Stimulated activated CD8-positive, alpha-beta memory T cell treated with anti-CD3 and anti-CD28 coated beads, Interleukin-7, amount 100 ng/mL, for 1 hour (primary cell): ENCODE measurements at places on chromosomes 2 and 18.

DNA sequence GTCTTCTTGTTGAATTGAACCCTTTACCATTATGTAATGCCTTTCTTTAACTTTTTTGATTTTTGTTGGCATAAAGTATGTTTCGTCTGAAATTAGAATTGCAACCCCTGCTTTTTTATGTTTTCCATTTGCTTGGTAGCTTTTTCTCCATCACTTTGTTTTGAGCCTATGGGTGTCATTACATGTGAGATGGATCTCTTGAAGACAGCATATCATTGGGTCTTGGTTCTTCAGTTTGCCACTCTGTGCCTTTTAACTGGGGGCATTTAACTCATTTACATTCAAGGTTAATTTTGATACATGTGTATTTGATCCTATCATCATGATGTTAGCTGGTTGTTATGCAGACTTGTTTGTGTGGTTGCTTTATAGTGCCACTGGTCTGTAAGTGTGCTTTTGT, 489.4 kb upstream of the TNP1 start:
- DNase-seq: no peak

DNA sequence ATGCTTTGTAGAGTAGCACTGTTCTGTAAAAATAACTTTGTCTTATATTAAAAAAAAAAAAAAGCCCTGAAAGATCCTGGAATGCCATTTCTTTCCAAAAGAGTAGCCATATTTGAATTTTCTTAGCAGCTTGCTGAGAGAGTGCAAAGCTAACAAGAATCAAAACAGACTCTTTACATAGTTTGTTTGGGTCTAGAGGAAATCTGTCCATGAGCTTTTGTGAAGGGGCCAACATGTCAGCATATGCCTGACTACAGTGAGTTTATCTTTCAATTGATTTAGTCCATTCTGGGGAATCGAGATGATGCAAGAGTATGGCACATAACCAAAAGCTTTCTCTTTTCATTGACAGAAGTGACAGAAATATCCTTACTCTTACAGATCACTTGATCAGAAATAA, 777.7 kb upstream of the ACVR2A start:
- DNase-seq: no peak

- DNase-seq: no peak
Measured at GRCh38 chr2:15734674-15735483, 143.2 kb downstream of the DDX1 start.

- peak; percentile 26 for DNase-seq
Measured at GRCh38 chr2:190649035-190649797, at the start of gene NAB1. TSS of gene NAB1 (plus strand) at chr2:190649083. CDS start at chr2:190659177, 10,094 bp downstream.

- DNase-seq: no peak
Measured at GRCh38 chr2:11309706-11310105, 34.7 kb downstream of the ROCK2 start.

DNA sequence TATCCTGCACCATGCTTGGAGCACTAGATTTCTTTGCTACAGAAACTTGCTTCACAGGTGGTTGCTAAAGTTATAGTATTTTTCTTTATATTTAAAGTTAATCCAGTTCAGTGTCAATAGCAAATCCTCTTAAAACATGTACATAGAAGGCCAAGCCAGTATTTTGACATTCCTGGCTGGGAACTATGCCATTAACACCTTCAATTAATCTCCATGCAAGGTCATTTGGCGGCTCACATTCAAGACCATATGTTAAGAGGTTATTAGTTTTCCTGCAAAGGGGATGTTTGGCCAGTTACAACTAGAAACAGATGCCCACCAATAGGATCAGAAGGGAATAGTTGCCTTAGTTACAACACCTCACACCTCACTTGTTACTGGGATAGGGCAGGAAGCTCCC, 261.3 kb upstream of the MEIS1 start:
- no peak for DNase-seq

DNA sequence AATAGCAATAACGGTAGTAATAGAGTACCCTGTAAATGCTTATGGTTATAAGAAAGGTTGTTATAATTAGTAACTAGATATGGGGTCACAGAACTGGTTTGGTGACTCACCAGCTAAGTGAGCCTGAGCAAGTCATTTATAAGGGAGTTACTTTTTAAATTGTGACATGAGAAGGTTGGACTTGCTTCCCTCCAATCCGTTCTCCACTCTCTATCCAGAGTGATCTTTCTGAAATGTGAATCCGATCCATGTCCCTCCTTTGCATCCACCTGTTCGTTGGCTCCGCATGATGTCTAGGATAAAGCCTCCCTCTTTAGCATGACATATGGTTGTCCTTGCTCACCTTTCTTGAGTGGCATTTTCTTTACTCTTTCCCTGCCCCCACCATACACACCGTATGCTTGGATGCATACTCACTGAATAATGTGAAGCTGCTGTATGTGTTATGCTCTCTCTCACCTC, 83.1 kb downstream of the CDC42EP3 start:
- no peak for DNase-seq

- no peak for DNase-seq
Measured at GRCh38 chr2:174522553-174522952, 35.7 kb upstream of the GPR155 start.

GRCh38 chr18:12515550-12515949, 107.8 kb downstream of the PRELID3A start:
- DNase-seq: no peak

DNA sequence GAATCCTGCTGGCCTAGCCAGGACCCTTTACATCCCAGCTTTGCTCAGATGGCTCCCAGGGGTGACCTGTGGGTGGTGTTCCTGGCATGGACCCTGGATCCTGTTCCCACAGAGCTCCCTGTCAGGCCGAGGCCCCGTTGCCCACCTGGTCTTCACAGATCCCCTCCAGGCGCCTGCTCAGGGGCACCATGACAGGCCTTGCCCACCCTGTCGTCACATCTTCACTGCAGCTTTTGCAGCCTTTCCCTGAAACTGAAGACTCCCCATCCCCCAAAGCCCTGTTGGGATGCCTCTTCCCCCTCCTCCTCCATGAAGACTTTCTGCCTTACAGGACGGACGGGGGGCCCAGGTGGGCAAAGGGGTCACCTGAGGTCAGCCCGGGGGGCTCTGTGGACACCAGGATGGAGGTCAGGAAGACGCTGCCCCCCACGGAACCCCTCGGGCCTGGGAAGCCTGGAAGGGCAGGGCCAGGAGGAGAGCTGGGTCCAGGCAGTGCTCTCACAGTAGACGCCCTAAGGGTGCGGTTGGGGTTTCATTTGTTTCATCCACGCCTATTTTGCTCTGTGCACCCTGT, 13.0 kb upstream of the KIF1A start:
- no peak for DNase-seq

DNA sequence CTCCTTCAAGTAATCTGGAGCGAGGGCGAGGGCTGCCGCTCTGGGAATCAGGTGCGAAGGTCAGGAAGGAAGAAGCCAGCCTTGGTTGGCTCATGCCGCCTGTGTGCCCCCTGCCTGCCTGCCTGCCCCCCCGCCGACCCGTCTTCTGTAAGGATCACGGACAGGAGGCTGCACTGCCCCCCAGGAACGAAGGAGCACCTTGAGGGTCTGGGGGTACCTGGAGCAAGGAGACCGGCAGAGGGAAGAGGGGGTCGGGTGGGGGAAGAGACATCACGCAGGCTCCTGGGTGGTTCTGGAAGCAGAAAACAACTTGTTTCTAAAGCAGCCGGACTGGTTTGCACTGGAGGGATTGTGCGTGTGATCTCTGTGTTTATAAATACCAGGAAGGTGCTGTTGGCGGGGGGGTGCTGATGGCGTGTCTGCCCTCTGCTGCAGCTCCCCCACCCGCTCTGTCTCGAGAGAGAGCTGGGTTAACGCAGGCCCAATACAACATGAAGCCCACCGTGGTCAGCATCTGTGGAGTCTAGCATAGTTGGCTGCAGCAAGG, 1.7 kb downstream of the FOSL2 start:
- no peak for DNase-seq

GRCh38 chr18:3983351-3983969, 471.6 kb downstream of the DLGAP1 start:
- DNase-seq: no peak
